ENCODE measurements at places on chromosomes 5 and 9.

GRCh38 chr5:147065071-147065470 is 169.8 kb upstream of the STK32A start:
- no peak for DNase-seq

DNA sequence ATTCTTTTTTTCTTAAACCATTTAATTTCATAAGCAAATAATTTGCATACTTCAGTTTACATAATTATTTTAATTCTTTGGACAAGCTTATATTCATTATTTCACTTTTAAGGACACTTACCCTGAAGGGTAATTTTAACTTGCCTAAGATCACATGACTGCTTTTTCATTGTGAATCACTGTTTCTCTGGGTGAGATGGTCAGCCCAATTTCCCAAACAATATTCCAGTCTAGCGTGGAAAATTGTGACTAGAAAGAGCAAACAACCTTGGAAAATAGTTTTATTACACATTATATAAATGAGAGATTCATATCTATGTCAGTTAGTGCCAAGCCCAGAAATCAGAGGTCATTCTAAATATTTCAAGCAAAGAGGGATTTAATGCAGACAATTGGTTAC is 21.4 kb upstream of the JAKMIP2 start:
- no peak for DNase-seq

DNA sequence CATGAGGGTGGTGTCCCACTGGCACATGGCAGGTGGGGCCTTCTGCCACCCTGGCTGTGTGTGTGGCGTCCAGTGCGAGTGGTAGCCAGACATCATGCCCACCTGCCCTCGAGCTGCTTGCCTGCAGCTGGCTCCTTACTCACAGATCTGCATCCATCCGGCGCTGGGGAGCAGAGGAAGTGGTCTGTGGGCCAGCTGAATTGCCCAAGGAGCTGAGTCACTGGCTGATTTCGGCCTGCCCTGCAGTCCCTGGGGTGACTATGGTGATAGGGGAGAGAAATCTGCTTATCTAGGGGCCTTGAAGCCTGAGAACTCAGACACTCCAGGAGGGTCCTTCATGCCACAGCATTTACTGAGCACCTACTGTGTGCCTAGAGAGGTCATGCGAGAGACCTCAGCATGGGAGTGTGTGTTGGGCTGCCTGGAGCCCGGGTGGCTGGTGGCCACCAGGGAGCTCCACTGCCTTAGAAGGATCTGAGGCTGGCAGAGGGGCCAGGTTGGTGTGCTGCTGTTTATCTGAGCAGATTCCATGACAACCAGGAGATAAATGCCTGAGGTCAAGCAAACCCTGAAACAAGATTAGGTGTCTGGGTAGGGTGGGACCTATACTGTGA is 57.1 kb downstream of the SLC22A5 start:
- no peak for DNase-seq

- no peak for DNase-seq
Measured at GRCh38 chr5:73591102-73591695, 25.7 kb downstream of the UTP15 start.

Measured in stimulated activated CD8-positive, alpha-beta memory T cell treated with anti-CD3 and anti-CD28 coated beads, Interleukin-15, amount 100 ng/mL, for 24 hours (primary cell).